Renal cortical epithelial cell (primary cell): ENCODE measurements at places on chromosomes 2 and 18. TPM values are rescaled to one million over a fixed set of nuclear protein-coding genes. Genes with fewer than 3 reads are reported as not detected.

The SPIRE1 gene
- 30.0 and 45.9 TPM in 2 replicates for total RNA-seq

DNA sequence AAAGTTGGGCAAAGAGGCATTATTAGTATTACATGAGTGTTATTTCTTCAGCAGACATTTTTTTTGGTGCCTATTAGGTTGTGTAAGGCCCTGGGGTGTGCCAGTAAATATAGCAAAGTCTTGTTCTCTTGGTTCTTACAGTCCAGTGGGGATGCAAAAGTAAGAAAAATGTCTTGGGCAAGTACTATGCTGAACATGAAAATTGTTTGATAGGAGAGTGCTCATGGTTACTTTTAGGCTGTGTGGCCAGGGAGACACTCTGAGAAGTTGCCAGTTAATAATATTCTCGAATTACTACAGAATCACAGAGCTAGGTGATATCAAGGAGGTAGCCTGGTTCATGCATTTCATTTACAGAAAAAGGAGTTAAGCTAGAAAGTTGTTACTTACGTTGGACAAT, 1.9 kb downstream of the AGFG1 start:
- DNase-seq: no peak

GRCh38 chr18:59026364-59026763, 113.3 kb upstream of the SEC11C start:
- DNase-seq: no peak

- no peak for DNase-seq
These were observed 43.6 kb downstream of the CYB5A start for GRCh38 chr18:74248189-74248588.

The FSIP2 gene
- under 0.01 and 1.1 TPM in 2 replicates for total RNA-seq
